ENCODE measurements at places on chromosomes 3 and 15. TPM values are rescaled to one million over a fixed set of nuclear protein-coding genes. Genes with fewer than 3 reads are reported as not detected.

The AHSG gene
- not detected for total RNA-seq

DNA sequence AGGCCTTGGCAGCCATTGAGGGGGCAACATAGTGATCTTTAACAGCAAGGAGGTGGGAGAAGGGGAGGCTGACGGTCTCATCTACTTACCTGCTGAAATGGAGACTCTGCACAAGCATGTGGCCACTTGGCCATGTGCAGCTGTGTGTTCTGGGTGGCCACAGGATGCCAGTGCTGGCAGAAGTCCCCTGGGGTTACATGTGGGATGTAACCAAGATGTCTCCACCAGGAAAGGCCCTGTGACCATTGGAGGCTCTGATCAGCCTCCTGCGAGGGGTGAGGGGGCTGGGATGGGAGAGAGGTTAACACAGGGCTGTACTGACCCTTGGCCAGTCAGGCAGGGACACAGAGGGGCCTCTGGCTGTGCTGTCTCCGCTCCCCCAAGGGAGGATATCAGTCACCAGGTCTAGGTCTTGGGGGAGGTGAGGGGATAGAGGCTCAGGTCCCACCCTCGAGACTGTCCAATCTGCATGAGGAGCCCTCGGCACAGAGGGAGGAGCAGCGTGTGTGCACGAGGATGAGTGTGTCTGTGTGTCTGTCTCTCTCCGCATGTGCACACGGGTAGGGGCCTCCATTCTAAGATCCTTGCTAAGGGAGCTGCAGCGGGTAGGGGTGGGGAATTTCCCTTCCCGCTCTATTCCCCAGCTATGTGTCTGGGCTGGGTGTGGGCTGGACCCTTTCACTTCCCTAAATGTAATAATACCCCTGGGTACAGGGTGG is 19.5 kb downstream of the PRKCD start:
- peaks cover 16% of the 10 kb centered on the region for H3K36me3 ChIP-seq
- peaks cover 6% of the 10 kb centered on the region for H3K4me1 ChIP-seq
- no peak for DNase-seq
- H3K27me3 ChIP-seq, result no peaks in the 10 kb centered on the region
- H3K4me3 ChIP-seq, result no peak overlapping the region
- no peak overlapping the region for H3K27ac ChIP-seq

GRCh38 chr3:32392536-32393302 is 1.1 kb downstream of the CMTM7 start:
- no peaks in the 10 kb centered on the region for H3K36me3 ChIP-seq
- DNase-seq, result peak; percentile 56
- peak overlapping the region; percentile 50 for H3K4me3 ChIP-seq
- no peaks in the 10 kb centered on the region for H3K4me1 ChIP-seq

DNA sequence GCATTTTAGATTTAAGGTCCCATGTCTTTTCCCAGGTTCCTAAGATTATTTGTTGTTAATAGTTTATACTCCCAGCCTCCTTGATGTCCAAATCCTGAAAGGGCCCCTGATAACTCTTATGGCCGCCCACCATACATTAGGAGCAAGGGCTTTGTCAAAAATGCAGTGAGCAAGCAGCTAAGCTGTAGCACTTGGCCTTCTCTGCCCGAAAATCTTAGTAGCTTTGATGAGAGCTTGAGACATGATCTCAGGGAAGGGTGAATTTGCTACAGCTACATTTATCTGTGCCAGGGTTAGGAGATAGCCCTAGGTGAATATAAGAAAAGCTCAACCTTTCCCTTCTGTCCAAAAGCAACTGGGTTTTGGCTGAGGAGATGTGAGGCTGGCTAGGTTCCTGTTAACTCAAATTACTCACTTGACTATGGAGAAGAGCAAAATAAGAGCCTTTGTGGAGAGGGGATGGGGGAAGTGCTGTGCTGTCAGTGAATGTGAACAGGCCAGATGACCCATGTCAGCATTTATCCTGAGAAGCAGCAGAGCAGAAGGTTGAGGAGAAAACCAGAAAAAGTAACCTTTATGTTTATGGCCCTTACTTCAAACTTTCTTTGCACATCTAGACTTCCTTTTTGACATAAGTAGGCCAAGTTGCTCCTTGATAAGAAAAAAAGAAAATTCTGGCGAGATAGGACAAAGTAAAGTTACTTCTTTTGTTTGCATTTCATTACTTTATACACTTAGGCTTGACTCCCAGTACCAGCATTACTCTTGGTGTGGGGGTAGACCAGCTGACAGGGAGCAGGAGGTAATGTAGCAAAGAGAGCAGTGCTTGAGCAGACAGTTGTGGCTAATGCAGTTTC is 21.1 kb downstream of the MAPK6 start:
- H3K27ac ChIP-seq, result no peak overlapping the region
- H3K4me3 ChIP-seq, result no peak overlapping the region
- no peak for DNase-seq
- no peaks in the 10 kb centered on the region for H3K27me3 ChIP-seq
- no peaks in the 10 kb centered on the region for H3K4me1 ChIP-seq

DNA sequence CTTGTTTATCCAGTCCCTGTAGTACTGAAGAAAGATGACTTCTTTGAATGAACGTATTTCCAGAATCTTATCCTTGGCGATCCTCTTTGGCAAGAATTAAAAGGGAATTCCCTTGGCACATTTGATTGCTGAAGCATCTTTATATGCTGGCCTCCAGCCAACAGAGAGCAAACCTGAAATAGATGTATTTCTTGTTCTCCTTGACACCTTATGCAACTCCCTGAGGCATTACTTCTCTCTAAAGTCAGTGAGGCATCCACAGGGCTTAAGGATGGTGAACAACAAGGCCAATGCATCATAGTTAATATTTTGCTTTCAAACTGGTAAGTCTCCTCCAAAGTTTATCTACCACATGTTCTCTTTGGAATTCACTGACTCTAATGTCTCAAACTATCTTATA is 450.9 kb upstream of the THRB start:
- no peaks in the 10 kb centered on the region for H3K4me1 ChIP-seq
- H3K27me3 ChIP-seq, result no peaks in the 10 kb centered on the region
- H3K4me3 ChIP-seq, result no peak overlapping the region

The SLC27A2 gene
- total RNA-seq, result not detected

DNA sequence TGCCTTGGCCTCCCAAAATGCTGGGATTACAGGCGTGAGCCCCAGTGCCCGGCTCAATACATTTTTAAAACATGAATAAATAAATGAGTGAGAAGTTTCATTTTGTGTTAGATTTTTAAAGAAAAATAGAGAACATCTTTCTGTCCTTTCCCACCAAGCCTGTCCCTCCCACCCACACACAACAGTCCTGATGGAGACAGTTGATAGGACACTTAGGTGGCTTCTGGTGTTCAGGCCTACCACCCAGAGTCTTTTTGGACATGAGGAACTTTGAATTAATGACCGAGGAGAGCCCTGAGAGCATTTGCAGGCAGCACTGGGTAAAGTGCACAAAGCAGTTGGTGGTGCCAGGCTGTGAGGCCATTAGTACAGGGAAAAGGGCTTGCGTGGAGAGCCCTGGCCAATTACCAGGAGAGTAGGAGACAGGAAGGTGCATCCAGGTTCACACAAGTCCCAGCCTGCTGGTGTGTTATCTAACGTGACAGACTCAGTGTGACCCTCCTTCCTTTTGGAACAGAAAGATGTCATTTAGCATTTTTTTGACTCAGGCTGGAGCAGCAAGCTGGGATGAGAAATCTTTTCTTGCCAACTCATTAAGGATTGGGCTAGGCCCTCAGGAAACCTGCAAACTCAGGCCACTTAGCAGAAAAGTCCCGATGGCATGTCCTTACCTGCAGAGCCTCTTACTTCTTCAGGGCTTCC is 103.6 kb downstream of the PDCD6IP start:
- DNase-seq, result no peak
- H3K27me3 ChIP-seq, result no peaks in the 10 kb centered on the region
- no peak overlapping the region for H3K4me3 ChIP-seq

DNA sequence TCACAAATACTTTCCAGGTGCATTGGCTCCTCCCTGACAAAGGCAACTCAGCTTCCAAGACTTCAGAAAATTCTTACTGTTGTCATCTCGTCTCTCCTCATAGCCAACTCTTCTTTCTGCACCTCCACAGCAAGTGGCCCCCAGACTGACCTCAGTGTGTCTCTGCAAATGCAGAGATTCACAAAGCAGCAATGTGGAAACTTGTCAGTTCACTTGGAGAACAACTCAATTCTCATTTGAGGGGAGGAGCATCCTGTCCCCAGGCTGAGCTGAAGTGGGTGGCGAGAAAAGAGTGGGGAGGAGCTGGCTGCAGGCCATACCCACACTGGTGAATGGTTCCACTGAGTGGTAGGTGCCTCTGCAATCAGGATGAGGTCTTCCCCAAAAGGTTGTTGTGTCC is 248.7 kb upstream of the IL12A start:
- H3K4me1 ChIP-seq, result no peaks in the 10 kb centered on the region
- no peak overlapping the region for H3K4me3 ChIP-seq
- H3K36me3 ChIP-seq, result no peaks in the 10 kb centered on the region
- no peaks in the 10 kb centered on the region for H3K27me3 ChIP-seq
- H3K27ac ChIP-seq, result no peak overlapping the region

DNA sequence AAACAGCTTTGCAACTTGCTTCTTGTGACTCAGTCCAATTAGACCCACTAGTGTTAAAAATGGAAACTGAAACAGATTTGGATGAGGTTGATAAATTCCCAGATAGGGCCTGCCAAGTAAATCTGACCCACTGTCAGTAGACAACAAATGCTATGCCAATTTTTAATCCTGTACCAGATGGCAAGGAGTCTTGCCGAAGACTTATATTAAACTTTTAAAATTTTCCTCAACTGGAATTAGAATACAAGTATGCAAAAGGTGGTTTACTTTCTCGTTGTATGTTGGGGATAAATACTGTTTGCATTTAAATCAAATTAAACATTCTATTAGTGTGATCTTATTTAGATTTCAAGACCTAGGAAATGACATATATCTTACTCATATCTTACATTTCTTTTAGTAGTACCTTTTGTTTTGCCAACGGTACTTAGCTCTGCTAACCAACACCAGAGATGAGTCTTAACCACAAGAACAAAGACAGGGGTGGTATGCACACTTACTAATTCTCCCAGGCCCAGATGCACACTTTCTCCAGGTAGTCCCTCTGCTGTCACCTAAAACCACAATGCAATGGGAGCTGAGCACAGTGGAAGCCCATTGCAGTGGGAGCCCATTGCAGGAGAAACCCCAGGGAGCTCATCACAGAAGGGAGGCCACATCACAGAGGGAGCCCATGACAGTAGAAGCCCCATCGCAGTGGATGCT is 77.8 kb downstream of the WWTR1 start:
- H3K4me1 ChIP-seq, result peaks cover 30% of the 10 kb centered on the region
- no peaks in the 10 kb centered on the region for H3K27me3 ChIP-seq
- H3K27ac ChIP-seq, result no peak overlapping the region
- H3K36me3 ChIP-seq, result no peaks in the 10 kb centered on the region
- H3K4me3 ChIP-seq, result no peak overlapping the region

GRCh38 chr15:81263477-81263876 is 60.5 kb downstream of the STARD5 start:
- peak overlapping the region; percentile 67 for H3K27ac ChIP-seq
- H3K4me1 ChIP-seq, result no peaks in the 10 kb centered on the region
- no peak for DNase-seq
- no peak overlapping the region for H3K4me3 ChIP-seq
- no peaks in the 10 kb centered on the region for H3K27me3 ChIP-seq

GRCh38 chr15:97683831-97684230 is 276.7 kb upstream of the ARRDC4 start:
- H3K4me3 ChIP-seq, result no peak overlapping the region
- H3K4me1 ChIP-seq, result no peaks in the 10 kb centered on the region
- H3K27ac ChIP-seq, result no peak overlapping the region
- H3K36me3 ChIP-seq, result no peaks in the 10 kb centered on the region
- DNase-seq, result no peak

DNA sequence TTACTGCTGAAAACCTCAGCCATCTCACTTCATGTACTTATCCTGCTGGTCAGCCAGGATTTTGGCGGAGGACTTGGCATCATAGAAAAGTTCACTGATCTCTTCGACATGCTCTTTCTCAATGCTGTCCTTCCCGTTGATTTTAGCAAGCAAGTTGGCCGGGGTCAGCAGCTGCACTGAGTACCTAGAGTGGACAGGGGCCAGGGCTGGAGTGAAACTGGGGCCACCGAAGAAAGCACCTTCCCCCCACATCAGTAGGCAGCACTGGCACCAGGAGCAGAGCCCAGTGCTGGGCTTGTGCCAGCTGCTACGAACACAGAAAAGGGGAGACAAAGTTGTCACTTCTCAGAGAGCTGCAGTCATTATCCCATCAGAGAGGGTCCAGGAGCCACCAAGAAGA is 29.0 kb downstream of the SEC61A1 start:
- no peaks in the 10 kb centered on the region for H3K27me3 ChIP-seq
- peaks cover 74% of the 10 kb centered on the region for H3K36me3 ChIP-seq
- DNase-seq, result no peak
- no peak overlapping the region for H3K4me3 ChIP-seq
- no peaks in the 10 kb centered on the region for H3K4me1 ChIP-seq

DNA sequence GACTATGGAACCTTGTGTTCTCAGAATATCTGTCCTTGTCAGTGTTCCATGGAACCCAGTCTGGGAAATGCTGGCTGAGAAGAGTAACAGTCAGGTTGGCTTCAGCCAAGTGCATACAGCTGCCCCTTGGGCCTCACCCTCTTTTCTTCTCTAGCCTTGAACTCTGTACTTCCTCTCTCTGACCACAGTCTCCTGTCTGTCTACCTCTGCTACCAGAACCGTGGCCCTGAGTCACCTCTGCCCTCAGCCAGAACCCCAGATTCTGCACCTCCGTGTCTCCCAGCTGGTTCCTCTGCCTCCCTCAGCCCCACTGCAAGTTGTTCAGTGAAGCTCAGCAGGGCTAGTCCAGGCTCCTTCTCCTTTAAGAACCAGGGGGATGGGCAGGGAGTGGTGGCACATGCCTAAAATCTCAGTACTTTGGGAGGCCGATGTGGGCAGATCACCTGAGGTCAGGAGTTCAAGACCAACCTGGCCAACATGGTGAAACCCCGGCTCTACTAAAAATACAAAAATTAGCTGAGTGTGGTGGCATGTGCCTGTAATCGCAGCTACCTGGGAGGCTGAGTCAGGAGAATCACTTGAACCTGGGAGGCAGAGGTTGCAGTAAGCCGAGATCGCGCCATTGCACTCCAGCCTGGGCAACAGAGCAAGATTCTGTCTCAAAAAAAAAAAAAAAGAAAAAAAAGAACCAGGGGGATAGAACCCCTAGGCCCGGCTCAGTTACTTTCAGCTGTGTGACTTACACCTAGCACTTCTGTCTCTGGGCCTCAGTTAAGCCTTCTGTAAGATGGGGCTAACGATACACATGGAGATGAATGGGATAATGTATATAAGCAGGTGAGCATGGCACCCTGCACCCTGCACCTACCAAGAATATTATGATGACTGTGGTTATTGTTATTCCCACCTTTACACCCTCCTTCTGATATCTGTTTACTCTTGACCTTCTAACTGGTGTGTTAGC is 24.3 kb upstream of the TATDN2 start:
- H3K4me3 ChIP-seq, result no peak overlapping the region
- peaks cover 29% of the 10 kb centered on the region for H3K36me3 ChIP-seq
- H3K4me1 ChIP-seq, result peaks cover 10% of the 10 kb centered on the region
- no peak for DNase-seq

The KY gene
- total RNA-seq, result 0.20 TPM

- H3K4me3 ChIP-seq, result peak overlapping the region; percentile 95
- no peaks in the 10 kb centered on the region for H3K27me3 ChIP-seq
- no peak for DNase-seq
- H3K4me1 ChIP-seq, result peaks cover 9% of the 10 kb centered on the region
- H3K27ac ChIP-seq, result peak overlapping the region; percentile 93
- H3K36me3 ChIP-seq, result no peaks in the 10 kb centered on the region
Measured at GRCh38 chr3:108091498-108092250, 843 bp upstream of the CD47 start.

GRCh38 chr3:183098536-183099025 is 715 bp downstream of the MCCC1 start:
- H3K4me1 ChIP-seq, result peaks cover 2% of the 10 kb centered on the region

- H3K36me3 ChIP-seq, result peaks cover 76% of the 10 kb centered on the region
- H3K4me1 ChIP-seq, result peaks cover 25% of the 10 kb centered on the region
- H3K4me3 ChIP-seq, result no peak overlapping the region
- no peak for DNase-seq
- no peak overlapping the region for H3K27ac ChIP-seq
- H3K27me3 ChIP-seq, result no peaks in the 10 kb centered on the region
Measured at GRCh38 chr3:23959135-23959900, 14.2 kb downstream of the NR1D2 start.
